Stimulated activated CD8-positive, alpha-beta memory T cell treated with anti-CD3 and anti-CD28 coated beads, Interleukin-4, amount 100 ng/mL, for 1 hour (primary cell): ENCODE measurements at places on chromosomes 4 and X.

GRCh38 chr4:4559596-4559995, 17.7 kb upstream of the STX18 start:
- DNase-seq, result no peak

DNA sequence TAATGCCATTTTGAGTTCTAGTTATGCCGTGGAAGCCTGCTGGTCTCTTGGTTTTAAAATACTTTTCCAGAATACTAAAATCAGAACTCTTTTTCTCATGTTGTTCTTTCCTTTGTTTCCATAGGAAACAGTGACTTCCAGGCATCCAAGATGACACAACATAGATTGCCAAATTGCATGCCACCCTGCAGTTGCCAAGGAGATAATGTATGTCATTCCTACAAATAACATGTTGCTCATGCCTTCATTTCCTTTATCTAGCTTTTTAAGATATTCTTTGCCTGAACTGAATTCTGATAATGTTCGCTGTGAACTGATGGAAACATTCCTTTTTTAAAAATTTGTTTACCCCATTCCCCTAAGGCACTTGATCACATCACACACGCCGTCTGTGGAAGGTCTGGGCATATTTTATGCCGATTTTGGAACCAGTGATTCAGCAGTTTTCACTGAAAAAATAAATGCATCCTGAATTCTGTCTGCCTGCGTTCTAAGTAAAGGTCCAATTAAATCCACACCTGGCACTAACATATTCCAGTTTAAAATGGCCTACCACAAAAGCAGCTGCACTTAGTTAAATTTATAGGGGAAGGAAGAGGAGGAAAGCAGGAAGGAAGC, 38.0 kb upstream of the COX7B2 start:
- no peak for DNase-seq

DNA sequence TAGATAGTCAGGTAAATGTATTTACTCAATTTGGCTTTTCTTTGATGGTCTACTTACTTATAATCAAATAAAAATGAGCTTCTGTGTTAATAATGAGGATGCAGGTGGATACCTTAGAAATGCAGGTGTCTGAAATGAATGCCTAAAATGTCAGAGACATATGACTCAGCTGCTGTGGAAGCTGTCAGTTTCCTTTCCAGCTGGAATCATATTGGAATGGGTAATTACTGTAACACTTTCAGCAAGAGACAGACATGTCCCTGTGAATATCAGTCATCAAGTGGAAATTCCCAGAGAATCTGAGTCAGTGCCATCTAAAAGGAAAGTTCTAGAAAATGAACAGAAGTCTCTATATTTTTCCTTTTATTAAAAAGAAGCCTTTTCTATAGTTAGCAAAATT, 783.0 kb upstream of the AADAT start:
- DNase-seq, result no peak

DNA sequence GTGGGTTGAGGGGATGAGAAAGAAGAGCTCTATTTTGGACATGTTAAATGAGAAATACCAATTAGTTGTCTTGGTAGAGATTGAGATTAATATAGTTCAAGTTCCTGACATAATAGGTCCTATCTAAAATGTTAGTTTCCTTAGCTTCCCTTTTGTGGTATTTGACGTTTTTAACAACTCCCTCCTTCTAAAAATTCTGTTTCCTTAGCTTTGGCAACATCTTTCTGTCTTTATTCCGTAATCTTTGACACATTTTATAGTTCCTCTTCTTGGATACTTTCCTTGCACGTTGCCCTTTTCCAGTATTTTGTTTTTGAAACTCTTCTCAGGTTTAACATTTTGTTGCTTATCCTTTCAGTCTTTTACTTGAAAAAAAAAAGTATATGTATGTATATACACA, 36.9 kb downstream of the LAMTOR3 start:
- no peak for DNase-seq

- no peak for DNase-seq
Observed at GRCh38 chrX:23668335-23668734, 1.0 kb downstream of the PRDX4 start.

- no peak for DNase-seq
Observed at GRCh38 chr4:114613560-114613959, 15.0 kb downstream of the UGT8 start.

GRCh38 chr4:119189638-119190037, 22.9 kb upstream of the USP53 start:
- DNase-seq, result no peak

DNA sequence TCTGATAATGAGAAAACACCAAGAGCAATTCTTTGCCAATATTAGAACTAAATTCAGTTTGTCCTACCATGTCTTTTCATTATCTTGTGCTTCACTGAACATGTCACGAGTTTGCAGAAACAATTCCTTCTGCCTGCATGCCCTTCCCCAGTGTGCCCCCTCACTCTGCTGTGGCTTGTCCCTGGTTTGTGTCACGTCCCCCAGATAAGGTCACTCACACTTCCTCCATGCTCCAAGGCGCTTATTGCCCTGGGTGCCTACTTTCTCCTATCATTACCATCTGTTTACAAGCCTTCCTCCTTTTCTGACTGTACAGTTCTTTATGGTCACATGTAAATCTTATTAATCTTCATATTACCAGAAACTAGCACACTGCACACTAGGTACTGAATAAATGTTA, 394.1 kb downstream of the KCNIP4 start:
- DNase-seq, result no peak

GRCh38 chr4:88033309-88033708, 25.9 kb downstream of the PKD2 start:
- no peak for DNase-seq

DNA sequence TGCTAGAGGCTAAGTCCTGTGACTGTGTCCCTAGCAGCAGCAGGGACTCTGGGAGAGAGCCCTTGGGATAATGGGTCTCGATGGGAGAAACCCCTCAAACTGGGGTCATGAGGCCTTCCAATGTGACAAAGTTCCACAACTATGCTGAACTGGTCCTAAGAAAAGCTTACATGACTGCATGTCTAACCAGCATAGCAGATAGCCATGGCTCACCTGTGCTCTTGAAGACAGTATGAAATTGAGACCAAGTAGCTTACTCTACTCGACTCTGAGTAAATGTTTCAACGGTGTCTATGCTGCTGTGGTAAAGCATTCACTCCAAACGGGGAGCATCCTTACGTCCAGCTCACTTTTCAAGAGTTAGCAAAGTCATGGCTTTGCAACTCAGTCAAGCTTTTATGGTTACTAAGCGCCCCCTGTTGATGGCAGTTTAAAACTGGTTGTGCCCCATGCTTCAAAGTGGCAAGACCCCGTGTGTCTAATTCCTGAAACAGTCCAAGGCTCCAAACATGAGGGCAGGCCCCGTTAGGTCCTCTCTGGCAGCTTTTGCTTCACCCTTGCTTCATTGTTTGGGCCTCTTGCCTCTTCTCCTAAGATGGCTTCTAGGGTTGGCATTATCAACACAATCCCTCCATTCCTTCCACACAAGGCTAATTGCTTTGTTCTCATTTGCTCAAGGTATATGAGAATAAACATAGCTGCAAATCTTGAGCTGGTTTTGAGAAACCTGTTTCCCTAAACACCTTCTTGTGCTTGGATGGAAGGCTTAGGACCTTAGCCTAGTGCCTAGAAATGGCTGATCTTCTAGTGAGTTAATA, 46.6 kb downstream of the CCNG2 start:
- DNase-seq, result peak; percentile 9

DNA sequence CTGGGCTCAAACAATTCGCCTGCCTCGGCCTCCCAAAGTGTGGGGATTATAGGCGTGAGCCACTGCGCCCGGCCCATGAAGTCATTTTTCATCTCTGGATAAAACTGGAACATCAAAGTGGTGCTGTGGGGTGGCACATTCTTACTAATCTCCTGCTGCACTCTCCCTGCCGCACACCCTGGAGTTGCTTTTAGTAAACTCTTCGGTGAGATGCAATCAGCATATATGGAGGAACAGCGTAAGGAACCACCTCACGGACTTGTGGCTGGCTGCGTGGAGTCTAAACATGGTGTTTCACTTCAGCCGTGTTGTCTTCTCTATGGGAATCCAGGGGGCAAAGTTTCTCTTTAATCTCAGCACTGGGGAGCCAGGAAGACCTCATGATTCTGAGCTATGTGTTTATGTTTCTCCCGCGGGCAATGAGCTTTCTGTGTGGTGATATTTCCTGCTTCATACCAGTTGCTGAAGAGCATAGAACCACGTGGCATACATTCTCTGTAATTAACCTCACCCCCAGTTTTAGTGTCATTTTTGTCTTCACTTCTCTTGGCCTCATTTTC, 2.1 kb upstream of the RHOH start:
- no peak for DNase-seq

DNA sequence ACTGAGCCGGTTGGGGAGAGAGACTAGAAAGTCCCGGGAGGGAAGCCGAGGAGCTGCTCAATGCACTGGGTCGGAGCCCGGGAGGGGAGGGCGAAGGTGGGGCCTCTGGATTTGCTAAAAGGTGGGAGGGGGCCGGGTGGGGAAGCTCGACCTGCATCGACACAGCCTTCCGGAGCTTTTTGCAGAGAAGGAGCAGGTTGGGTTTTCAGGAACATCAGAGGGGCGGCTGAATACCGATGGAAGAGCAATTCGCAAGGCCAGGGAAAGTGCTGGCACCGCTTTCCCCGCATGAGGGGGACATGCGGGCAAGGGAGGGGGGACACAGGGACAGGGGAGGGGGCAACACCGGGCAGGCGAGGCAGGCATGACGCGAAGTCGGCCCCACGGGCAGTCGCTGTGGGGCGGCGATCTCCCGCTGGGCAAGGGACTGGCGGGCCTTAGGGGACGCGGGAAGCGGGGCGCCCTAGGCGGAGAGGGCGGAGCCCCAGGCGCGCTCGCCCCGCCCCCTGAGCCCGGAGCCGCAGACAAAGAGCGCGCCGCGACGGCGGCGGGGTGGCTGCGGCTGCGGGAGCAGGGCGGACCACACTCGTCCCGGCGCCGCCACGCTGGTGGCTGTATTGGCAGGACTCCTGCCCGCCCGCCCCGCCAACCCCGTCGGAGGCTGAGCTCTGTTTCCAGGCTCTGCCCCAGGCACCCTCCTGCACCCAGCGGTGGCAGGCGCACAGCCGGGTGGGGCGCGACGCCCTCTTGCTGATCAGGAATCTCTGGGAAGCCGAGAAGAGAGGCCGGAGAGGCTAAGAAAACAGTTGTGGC, 11.6 kb downstream of the PDZD4 start:
- DNase-seq, result no peak

GRCh38 chrX:71326394-71326793, 24.8 kb downstream of the ITGB1BP2 start:
- no peak for DNase-seq

DNA sequence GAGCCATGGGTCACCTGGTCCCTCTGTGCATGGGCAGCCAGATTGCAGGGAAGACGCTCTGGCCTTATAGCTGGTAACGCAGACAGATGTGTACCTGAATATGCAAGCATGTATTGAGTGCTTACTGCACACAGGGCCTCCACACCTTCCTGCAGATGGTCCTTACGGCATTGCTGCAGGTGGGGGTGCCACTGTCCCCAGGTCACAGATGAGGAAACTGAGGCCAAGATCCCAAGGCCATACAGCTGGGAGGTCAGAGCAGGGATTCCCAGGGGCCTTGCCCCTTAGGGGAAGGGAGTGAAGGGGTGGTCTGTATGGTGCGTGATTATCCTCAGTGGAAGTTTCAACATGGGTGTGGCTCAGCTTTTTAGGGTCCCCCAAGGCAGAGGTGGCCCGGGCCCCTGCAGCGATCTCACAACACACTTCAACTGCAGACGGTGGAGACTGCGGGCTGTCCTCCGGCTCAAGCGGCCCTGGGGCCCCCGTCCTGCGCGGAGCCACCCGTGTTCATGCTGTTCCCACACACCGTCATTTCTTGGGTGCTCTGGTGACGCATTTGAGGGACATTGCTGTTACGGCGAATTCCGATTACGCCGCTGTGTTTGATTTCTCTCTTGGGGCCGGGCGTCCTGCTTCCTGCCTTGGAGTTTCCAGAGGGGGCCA, 8.1 kb downstream of the DOK7 start:
- no peak for DNase-seq

GRCh38 chr4:81562093-81562492, 90.4 kb upstream of the RASGEF1B start:
- no peak for DNase-seq

GRCh38 chr4:19910861-19911525, 340.7 kb upstream of the SLIT2 start:
- DNase-seq, result no peak

DNA sequence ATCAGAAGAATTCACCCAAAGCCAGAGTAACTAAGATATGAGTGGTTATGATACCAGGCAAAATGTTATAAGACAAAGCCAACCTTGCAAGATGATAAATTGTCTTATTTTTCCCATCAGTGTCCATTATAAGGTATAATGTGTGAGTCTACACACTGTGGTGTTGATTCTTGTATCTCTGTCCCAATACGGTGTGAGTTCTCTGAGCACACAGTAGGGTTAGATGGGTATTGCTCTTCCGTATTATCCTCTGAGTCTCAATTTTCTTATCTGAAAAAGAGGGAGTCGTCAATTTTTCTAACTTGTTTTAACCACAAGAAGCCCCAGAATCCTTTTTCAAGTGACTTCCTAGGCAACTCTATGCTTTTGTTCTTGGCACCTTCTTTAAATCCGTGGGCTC, 69.9 kb downstream of the HMGB2 start:
- no peak for DNase-seq

GRCh38 chr4:183059797-183060196, 39.3 kb upstream of the WWC2 start:
- DNase-seq, result no peak

DNA sequence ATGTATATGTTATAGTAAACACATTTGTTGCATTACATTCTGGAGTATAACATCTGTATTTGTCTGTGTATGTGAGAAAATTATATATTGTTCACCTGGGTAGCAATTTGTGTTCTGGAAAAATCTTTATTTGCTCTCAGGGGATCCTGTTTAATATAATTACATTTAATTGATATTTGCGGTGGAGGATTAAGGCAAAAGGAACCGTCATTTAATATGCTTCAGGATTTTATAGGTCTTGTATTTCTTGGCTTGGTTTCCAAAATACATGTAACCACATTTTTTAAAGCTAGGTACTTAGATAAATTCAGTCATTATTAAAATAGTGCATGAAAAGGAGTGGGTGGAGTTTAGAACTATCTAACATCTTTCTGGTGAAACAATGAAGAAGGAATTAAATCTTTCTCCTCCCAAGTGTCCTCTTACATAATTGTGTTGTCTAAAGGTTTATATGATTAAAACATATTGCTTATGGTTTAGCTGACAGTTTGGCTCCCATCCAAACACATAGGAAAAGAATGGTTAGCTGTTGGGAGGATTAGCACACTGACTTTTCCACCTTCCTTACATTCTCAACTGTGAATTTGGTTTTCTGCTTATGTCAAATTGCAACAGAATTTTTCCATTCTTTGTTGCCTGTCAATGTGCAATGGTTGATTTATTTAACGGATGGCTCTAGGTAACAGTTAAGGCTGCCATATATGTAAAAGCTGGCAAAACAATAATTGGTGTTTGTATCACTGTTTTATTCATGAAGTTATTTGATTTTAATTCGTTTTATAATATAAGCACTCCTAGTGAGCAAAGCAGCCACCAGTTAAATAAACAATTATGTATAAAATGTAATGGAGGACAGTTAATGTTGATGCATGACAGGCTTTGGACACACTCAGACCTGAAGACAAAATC, 250.8 kb upstream of the SFRP2 start:
- no peak for DNase-seq
